Activated T-helper 2 cell treated with anti-CD3 and anti-CD28 coated beads, Interferon-gamma antibody, Interleukin-2, Interleukin-4, amounts not matched to agents 10 μg/mL and 5 μg/mL and 100 μg/mL, durations not matched to agents 14 hours and 24 hours and 36 hours (primary cell): ENCODE measurements at places on chromosomes 7 and 10. TPM values are rescaled to one million over a fixed set of nuclear protein-coding genes. Genes with fewer than 3 reads are reported as not detected.

DNA sequence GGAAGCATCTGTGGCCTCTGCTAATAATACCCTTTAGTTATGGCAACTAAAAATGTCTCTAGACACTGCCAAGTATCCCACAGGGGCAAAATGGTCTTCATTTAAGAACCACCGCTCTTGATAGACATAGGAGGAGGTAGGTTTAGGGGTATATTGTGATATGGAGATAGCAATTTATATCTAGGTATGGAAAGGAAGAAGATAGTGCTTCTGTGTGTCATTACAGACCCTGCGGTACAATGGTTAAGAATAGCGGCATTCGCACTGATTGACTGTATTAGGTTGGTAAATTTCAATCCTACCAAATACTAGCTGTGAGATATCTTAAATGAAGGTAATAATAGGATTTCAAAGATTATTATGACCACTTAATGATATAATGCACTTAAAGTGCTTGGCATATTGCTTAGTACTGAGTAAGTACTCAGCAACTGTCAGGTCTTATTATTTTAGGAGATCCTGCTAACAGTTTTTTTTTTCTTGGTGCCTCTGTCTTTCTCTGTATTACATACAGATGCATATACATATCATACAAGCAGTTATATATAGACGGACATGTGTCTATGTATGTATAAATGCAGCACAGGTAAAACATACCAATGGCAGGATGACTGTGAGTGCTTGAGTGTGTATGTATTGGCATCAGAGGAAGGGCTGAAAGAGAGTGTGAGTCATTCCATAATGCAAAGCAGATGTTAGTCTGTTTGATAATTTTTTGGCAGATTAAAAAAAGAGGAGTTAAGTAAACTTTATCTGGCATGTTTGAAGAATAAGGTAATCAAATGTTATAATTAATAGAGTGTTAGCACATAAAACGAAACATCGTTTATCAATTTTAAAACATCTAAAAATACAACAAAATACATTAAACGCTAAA is 50.0 kb upstream of the ITGB8 start:
- DNase-seq: no peak
- no peaks in the 10 kb centered on the region for H3K4me1 ChIP-seq
- H3K27me3 ChIP-seq: no peaks in the 10 kb centered on the region
- no peak overlapping the region for H3K27ac ChIP-seq

DNA sequence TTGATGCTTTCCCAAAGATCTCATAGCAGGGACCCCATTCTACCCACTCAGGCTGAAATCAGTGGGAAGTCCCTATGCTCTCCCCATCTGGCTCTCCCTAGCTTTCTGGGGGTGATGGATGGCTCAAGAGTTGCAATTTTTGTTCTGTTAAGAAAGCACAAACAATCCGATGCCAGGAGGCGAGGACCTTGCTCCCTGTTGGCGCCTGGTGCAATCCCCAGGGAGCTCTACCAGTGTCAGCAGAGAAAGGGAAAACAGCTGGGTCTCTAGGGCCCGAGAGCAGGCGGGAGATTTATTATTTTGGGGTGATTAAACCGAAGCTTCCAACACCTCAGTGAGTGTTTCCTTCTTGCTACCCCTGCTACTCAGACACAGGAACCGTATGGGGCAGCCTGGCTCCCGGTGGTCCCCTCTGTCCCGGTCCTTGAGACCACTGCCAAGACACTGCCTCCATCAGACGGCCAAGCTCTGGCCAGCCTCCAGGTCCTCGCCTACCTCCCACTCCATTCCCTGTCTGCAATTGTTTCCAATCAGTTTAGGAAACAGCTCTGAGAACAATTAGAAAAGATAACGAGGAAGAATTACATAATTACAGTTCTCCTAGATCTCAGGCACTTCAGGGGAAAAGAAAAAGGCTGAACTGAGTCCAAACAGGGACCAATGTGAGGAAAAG is 147.9 kb downstream of the PLXNA4 start:
- peaks cover 57% of the 10 kb centered on the region for H3K4me1 ChIP-seq
- no peaks in the 10 kb centered on the region for H3K36me3 ChIP-seq
- H3K4me3 ChIP-seq: no peak overlapping the region
- no peaks in the 10 kb centered on the region for H3K27me3 ChIP-seq

Gene GALNT17
- total RNA-seq: not detected in 2 replicates

Gene ATP5F1C
- total RNA-seq: 354 and 403 TPM in 2 replicates
